ENCODE measurements at places on chromosomes 3 and 15.

DNA sequence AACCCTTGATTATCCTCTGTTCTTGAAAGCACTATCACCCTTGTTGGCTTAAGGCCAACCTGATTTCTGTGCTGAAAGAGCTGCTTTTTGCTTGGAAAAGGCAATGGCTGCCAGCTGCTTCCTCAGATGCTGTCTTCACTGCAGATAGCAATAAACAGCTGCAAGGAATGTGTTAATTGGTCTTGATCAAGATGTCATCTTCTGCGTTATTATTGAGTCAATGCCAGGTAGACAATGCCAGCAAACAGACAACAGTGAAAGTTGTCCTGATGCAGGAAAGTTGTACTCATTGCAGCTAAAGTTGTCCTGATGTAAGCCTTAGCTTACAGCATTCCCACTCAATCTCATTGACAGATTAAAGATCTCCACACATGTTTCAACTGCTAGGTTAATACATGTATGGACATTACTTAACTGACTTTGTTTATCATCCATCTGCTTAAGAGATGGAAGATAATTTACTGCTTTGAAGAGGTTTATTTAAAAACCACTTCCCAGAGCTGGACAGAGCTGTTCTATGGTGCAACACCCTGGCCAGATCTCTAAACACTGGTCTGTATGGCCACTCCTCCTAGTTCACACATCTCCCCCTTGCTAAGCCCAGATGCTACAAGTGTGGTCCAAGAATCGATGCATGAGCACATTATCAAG lies 251.0 kb upstream of the MCTP2 start:
- DNase-seq: no peak

DNA sequence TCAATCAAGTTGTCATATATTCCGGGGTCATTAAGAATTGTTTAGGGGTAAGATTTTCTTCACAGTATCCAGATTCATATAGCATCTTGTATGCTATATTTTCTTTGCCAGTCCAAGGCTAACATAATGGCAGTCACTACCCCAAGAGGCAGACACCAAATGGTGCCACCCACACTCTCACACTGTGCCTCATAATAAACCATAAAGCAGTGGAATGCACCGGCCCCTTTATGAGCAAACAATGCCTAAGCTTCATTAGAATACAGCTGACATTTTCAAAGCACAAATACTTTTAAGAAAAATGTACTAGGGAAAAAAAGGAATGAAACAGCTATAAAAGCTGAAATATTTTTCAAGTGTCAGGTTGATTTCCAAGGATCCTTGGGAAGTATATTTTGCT lies 121.6 kb downstream of the TFDP2 start:
- peak; percentile 16 for DNase-seq

GRCh38 chr15:96670389-96670788 lies 339.9 kb downstream of the NR2F2 start:
- no peak for DNase-seq

DNA sequence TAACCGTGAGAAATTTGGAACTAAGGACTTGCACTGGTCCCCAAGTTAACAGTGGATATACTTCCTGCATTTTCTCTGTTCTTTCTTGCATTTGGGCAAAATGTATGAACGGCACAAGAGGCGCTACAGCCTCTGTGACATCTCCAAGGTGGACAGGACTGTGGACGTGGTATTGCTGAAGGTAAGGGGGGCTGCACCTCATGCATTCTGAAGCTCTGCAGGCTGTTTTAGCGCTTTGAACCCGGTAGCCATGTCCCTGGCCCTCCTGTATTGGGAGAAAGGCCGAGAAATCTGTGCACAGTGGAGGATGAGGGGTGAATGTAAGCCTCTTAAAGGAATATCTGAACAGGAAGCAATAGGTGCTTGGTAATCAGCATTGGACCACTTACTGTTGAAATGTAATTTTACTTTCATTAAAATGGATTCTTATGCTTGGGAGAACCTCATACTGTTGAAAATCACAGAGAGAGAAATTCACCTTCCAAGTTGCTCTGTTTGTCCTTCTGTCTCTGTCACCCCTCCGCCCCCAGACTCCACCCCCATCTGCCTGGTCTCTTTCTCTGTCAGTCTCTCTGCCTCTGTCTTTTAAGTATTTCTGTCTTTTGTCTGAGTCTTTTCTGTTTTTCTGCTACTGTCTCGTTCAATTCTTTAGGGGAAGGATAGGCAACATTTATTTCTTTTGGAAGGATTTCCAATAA lies 174.6 kb downstream of the KLHL25 start:
- DNase-seq: no peak

DNA sequence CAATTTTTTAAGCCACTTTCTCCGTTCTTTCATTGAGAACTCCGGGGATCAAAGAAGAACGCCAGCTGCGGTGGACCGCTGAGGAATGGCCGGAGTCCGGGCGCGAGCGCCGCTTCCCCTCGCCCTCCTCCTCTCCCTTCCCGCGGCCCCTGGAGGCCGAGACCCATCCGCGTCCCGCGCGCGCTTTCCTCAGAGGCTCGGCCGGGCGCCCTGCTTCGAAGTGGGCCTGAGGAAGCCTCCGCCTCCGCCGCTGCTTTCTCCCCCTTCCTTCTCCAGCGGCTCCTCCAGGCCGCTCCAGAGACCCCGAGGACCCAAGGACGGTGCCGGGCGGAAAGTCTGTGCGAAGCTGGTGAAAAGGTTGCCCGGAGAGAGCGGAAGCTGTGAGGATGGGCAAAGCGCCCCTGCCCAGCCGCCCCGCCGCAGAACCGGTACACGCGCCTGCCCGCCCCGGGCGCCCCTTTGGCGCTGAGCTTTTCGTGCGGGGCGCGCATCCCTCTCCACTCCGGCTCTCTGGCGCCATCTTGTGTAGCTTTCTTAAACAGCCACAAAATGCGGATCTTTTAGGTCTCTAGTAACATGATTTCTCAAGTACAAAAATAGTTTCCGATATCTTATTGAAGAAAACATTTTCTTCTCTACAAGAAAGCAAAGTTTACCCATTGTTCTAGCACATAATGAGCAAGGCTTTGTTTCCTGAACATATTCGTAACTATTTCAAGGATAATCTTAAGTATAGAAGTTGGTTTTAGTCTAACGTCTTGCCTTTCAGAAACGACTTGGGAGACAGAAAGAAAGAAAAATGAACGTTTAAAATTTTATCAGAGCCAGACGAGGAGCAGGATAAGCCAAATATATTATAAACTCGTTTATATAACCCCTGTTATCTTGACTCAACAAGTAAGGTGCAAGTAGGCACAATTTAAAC lies 59.2 kb upstream of the FAM174B start:
- DNase-seq: peak; percentile 54

- DNase-seq: no peak
Observed at GRCh38 chr3:119652306-119653033, 7.9 kb downstream of the POPDC2 start.

- peak; percentile 47 for DNase-seq
Observed at GRCh38 chr3:188916934-188917401, 254.8 kb upstream of the TPRG1 start.

- DNase-seq: no peak
Observed at GRCh38 chr15:80951941-80952340, 37.7 kb downstream of the MESD start.

DNA sequence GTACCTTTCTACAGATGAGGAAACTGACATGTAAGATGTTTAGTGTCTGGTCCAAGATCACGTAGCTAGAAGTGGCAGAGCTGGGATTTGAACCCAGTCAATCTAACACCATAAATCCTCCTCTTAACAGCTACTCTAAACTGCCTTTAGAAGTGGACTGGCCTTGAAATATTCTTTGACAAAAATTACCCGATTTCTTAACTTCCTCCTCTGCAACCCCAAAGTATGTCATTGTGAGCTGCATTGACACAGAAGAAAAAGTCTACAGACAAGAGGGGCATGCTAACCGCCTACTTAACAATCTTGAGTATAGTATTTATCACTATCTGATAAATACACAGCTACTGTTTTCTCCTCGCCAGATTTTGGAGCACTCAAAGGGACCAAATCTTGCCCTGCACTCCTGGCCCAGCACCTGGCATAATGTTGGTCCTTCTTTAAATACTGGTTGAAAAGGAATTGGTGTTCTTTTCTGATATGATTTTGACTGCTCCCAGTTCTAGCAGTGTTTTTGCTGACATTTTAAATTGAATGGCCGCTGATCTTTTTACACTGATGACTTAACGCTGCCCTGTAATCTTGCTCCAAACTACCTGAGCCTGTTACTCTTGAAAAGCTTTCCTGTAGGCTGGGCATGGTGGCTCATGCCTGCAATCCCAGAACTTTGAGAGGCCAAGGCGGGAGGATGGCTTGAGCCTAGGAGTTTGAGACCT lies 36.9 kb downstream of the ITPR1 start:
- DNase-seq: no peak

GRCh38 chr15:51904931-51905330 lies 66.6 kb downstream of the LEO1 start:
- DNase-seq: no peak

DNA sequence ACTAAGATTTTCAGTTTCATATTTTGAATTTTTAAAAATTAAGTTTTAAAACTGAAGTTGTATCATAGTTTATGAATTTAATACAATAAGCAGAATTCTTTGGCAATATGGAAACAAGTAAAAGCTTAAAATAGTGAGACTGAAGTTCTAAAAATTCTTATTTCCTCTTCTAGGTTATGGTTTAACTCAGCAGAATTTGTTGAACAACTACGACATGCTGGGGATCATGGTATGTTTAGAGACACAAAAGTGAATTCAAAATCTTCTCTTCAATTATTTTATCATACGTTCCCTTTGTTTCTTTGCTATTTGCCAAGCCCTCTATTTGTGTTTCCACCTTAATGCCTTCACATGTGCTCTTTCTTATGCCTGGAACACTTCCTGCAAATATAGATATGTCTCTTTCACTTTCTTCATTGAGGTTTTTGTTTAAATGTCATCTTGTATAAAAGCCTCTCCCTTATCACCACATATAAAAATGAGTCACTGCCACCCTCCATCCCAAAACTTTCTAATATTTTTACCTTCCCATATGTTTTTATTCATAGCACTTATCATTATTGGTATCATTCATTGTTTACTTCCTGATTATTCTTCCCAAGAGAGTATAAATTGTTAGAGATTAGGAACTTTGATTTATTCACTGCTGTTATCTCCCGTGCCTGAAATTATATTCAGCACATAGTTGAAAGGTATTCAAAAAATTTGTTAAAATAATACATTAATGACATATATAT lies 6.4 kb downstream of the SUCNR1 start:
- DNase-seq: no peak

DNA sequence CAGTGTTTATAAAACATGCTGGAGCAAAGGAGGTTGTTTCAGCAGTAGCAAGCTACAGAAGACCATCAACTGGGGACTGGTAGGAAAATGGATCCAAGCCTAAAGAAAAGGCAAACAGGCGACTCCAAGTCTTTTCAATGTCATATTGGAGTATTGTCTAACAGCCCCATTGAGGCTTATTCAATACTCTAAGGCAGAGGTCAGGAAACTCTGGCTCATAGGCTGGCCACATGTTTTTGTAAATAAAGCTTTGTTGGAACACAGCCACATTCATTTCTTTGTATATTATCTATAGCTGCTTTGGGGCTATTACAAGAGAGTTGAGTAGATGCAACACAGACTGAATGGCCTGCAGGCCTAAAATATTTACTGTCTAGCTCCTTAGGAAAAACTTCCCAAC lies 77.5 kb downstream of the RPL22L1 start:
- no peak for DNase-seq

DNA sequence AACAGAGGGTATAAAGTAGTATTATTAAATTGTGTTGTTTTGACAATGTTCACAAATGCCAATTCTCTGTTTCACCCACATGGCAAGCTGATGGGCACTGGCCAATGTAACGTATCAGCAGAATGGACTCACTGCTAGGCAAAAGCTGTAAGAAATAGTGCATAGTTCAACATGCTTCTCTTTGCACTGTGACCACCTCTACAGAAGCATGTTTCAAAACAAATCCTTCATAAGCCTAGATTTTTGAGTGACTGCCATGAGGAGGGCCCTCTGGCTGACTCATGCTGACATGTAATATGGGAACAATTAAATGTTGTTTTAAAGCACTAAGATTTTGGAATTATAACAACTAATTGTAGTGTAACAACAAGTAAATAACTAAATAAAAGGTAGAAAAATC lies 3.2 kb downstream of the GBE1 start:
- no peak for DNase-seq

DNA sequence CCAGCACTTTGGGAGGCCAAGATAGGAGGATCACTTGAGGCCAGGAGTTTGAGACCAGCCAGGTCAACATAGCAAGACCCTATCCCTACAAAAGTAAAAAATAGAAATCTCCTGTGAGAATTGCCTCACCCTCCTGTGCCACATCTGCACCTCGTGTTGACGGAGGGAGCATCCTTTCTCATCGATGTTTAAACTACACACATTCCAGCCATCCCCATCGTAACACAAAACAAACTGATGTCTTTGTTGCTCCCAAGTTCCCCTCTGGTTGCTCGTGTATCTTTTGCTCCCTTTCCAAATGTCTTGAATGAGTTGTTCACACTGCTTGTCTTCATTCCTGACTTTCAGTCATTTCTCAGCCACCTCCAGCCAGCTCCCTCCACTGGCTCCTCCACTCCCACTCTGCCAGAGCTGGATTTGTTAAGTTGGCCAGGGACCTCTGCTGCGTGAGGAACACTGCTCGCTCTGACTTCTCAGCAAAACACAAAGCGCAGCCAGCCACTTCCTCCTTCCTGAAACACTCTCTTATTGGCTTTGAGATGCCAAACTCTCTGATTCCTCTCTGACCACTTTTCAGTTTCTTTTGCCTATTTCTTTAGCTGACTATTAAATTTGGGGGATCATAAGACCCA lies 53.6 kb upstream of the ATP13A3 start:
- DNase-seq: no peak

DNA sequence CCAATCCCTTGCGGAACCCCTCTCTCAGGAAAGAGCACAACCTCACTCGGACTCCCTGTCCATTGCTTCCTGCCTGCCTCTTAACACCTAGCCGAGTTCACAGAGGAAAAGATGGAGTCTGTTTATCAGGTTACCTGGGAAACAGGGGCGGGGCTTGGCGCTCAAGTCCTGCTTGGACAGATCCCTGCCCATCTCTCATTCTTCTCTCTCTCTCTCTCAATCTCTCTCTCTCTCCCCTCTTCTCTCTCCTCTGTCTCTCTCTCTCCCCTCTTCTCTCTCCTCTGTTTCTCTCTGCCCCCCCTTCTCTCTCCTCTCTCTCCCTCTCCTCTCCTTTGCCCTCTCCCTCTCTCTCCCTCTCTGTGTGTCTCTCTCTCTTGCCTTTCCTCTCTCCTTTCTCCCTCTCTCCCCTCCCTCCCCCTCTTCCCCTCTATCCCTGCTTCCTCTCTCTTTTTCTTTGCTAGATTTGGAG lies at the start of gene EFHB:
Gene EFHB, minus strand, starts transcription at position 120 of the 469 bp plus-strand sequence. CDS start 199 bp downstream, outside the sequence.
- DNase-seq: no peak

Data from stimulated activated naive B cell treated with anti-CD40 and anti-IgM and Interleukin-4, amounts not matched to agents 10 μg/mL and 1 μg/mL and 100 μg/mL, for 72 hours (primary cell).